A172 (cell line): ENCODE measurements at places on chromosomes 5 and 9.
A peak's percentile ranks its signal among the peaks of the same experiment; 100 is the strongest.

- DNase-seq, result no peak
Observed at GRCh38 chr9:126057121-126057825, 269.4 kb upstream of the MVB12B start.

- DNase-seq, result no peak
Observed at GRCh38 chr5:106094839-106095238, 1575.9 kb downstream of the EFNA5 start.

DNA sequence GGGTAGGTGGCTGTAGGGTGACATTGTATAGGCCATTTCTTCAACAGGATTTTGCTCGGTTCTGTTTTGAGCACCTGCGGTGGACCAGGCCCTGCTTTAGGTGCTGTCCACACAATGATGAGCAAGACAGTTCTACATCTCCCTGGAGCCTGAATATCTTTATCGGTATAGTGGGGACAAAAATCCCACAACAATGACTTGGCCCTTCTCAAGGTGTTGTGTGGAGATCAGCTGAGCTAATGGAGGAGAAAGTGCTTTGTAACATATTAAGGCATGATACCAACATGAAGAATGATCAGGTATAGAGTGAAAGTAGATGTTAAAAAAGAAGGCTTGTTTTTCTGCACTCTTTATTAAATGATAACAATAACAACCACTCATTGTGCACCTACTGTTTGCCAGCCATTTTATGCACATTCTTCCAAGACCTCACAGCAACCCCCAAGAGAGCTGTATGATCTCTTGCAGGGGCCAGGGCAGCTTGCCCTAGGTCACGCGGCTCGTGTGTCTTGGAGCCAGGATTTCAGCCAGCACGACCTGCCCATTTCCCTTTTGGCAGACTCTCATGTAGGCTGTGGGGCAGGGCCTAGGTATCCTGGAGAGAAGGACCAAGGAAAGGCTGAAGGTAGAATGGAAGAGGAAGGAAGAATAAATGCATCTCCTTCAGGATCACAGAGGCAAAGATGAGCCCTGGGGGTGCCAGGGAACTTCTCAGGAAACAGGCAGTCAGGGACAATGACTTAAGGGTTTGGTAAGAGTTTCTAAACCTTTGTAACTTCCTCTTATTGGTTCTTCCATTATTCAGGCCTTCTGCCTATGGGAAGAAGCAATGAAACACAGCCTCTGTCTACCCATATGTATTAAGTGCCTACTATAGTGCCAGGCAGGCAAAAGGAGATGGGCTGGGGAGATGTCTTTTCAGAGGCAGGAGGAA is 50.0 kb upstream of the PPARGC1B start:
- DNase-seq, result no peak

DNA sequence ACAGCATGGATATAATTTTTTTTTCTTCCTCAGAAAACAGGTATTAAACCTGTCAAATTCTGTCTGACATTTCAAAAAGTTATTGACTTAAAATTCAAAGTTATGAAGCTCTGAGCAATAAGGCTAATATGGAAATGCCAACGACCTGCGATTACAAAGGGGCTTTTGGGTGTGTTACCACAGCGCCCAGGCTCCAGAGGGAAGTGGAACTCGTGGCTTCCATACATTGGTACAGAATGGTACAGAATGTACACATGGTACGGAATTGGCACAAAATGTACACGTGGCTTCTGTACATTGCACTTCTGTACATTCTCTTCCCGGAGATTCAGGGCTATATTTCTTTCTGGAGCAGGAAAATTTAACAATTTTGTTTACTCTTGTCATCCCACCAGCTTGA is 225.1 kb upstream of the TBCA start:
- no peak for DNase-seq

DNA sequence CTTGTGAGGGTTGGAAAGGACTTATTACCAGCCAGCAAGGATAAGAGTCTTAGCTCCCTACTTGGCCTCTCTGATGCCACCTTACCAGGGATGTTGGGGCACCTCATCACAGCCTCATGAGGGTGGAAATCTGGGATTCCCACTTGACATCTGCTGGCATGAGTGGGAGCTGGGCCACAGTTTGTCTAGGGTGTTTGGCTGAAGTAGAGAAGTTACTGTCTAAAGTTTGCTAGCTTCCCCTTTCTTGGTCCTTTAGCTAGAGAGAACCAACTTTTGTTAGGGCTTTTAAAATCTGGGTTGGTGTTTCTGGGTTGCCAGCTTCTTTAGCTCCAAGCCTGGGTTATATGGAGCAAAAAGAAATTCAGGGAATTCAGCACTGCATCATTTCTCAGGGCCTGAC is 57.5 kb upstream of the GNA14 start:
- DNase-seq, result no peak

GRCh38 chr9:134867917-134868750 is 12.5 kb upstream of the FCN2 start:
- DNase-seq, result no peak

GRCh38 chr5:35182486-35182885 is 47.8 kb downstream of the PRLR start:
- no peak for DNase-seq

GRCh38 chr5:40790947-40791593 is 7.1 kb downstream of the PRKAA1 start:
- no peak for DNase-seq

GRCh38 chr9:129383561-129384490 is 205.8 kb upstream of the IER5L start:
- DNase-seq, result no peak

- DNase-seq, result peak; percentile 69
Observed at GRCh38 chr5:62354028-62354874, 48.2 kb downstream of the KIF2A start.

DNA sequence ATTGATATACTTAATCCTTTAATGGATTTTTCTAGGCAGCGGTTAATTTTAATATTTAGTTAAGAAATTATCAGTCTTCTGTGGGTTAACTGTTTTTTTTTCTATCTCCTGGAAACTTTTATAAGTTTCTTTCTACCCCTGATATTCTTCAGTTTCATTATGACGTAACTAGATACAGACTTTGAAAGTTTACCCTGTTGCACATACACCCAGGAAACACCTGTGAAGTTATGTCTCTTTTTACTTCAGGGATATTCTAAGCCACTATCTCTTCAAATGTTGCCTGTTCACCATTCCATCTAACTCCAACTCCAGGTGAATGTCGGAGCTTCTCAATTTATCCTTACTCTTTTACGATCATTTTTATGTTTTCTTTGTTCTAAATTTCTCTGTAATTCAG is 329.0 kb downstream of the ICE1 start:
- no peak for DNase-seq

- DNase-seq, result no peak
Observed at GRCh38 chr5:171801839-171802238, 16.2 kb downstream of the SMIM23 start.

- no peak for DNase-seq
Observed at GRCh38 chr5:131751506-131751905, 45.3 kb downstream of the FNIP1 start.

GRCh38 chr5:43608406-43608805 is 5.4 kb downstream of the NNT start:
- no peak for DNase-seq
